ENCODE measurements at places on chromosomes 7 and 10.

DNA sequence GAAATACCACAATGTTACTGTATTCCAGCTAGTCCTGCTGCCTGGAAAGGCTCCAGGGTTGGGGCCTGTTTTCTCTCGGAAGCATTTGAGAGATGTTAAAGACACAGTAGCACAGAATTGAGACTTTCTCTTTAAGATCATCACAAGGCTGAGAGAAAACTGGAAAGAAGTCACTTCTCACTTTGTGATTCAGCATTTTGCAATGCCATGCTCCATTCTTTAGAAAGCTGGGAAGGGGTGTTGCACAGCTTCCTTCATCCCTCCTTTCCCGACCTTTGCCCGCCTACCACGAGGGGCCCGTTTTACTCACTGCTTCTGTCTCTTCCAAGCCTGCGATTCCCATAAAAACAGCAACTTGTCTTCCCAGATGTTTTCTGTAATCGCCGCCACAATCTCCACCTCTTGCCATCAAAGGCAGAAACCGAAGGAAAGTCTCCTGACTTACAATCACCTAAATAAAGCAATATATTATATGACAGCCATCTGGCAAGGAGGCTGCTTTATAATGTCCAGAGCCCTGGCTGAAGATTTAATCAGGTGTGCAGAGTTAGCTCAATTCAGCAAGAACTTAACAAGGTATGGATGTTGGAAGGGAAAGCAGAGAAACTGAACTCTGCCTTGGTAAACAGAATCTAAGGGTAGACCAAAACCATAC is 18.9 kb downstream of the NOD1 start:
- no peak for DNase-seq

GRCh38 chr10:75718991-75719390 is 287.6 kb downstream of the LRMDA start:
- no peak for DNase-seq

GRCh38 chr7:157426463-157427301 is 89.9 kb downstream of the DNAJB6 start:
- no peak for DNase-seq

GRCh38 chr10:131843881-131844284 is 56.9 kb upstream of the PPP2R2D start:
- DNase-seq: no peak

GRCh38 chr7:7790041-7790741 is 71.8 kb upstream of the RPA3 start:
- no peak for DNase-seq

DNA sequence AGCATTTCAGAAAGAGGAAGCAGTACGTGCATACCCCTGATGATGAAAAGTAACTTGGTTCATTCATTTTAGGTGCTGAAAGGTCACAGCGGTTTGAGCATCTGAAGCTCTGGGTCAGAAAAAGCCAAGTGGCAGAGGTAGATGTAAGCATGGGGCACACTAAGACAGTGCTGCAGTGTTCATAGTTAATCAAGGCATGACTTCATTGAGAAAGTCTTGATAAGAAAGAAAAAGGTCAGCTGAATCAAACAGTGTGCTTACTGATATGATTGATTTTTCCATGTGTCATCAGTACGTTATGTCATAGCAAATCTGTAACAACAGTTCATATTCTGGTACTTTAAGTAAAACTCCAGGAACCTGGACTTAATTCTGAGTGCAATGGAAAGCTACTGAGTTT is 107.7 kb upstream of the PCLO start:
- no peak for DNase-seq

GRCh38 chr7:158255558-158255957 is 332.1 kb downstream of the PTPRN2 start:
- DNase-seq: no peak

GRCh38 chr7:112509402-112509801 is 28.6 kb downstream of the LSMEM1 start:
- no peak for DNase-seq

DNA sequence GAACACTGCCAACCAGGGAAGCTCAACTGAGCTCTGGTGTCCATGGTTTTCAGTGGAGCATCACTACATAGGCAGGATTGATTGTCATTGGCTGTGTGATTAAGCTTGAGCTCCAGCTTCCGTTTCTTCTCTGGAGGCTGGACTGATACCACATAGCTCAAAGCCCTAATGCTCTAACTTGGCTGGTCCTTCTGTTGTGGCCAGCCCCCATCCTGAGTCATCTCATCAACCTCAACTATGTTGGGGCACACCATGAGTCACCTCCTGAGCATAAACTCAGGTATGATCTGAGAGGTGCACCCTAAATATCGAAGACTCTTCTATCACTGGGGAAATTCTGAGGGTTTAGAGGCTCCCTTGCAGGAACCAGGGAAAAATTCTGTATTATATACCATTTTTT is 114.5 kb upstream of the INHBA start:
- DNase-seq: no peak

Measured in NCI-H2107 (cell line).